Nephron progenitor cell (in vitro differentiated cells): ENCODE measurements at places on chromosomes 2 and 18.

GRCh38 chr2:188367164-188367563 lies 75.5 kb downstream of the GULP1 start:
- no peak for DNase-seq

- peak; percentile 84 for DNase-seq
Measured at GRCh38 chr2:231052494-231053451, 3.9 kb upstream of the PSMD1 start.

GRCh38 chr2:158204741-158205165 lies 103.1 kb downstream of the UPP2 start:
- DNase-seq, result no peak

DNA sequence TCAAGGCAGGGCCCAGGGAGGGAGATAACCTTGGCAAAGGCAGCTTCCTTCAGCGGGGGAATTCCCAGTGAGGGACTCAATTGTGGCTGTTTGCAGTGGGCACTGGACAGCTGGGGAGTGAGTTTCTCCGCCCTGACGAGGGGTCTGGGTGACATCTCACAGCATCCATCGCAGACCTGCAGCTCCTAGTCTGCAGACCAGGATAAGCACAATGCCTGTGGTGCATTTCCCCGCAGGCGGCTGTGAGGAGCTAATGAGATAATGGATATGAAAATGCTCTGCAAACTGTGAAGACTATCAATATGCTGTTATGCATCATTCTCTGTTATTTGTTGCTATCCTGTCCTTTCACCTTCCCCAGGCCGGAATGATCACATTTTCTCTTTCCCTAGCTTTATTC lies 30.0 kb upstream of the CYP1B1 start:
- no peak for DNase-seq
